ENCODE measurements at places on chromosomes 12 and 14. TPM values are rescaled to one million over a fixed set of nuclear protein-coding genes. Genes with fewer than 3 reads are reported as not detected.

The ERP27 gene
- not detected for total RNA-seq

The LRRC43 gene
- total RNA-seq, result 0.11 TPM

The HELB gene
- 4.6 TPM for total RNA-seq

The AQP2 gene
- total RNA-seq, result not detected
